Pancreas (tissue), 10 donors: ENCODE measurements at places on chromosomes 3 and 15. TPM values are rescaled to one million over a fixed set of nuclear protein-coding genes. Genes with fewer than 3 reads are reported as not detected.

FETUB gene
- total RNA-seq, result not detected

- no peak for DNase-seq
These were observed 665 bp upstream of the RASGRP1 start for GRCh38 chr15:38565287-38565670.

DNA sequence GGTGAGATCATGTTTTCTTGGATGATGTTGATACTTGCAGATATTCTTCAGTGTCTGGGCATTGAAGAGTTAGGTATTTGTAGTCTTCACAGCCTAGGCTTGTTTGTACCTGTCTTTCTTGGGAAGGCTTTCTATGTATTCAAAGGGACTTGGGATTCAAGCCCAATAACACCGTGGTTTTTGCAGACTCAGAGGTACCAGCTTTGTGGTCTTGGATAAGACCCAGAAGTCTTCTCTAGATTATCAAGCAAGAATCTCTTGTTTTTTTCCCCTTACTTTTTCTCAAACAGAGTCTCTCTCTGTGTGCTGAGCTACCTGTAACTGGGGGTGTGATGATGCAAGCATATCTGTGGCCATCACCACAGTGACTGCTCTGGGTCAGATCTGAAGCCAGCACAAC lies 42.7 kb upstream of the CCK start:
- DNase-seq, result no peak

SLCO2A1 gene
- 16.8 TPM for total RNA-seq

IMPG2 gene
- 0.04 TPM for total RNA-seq

DNA sequence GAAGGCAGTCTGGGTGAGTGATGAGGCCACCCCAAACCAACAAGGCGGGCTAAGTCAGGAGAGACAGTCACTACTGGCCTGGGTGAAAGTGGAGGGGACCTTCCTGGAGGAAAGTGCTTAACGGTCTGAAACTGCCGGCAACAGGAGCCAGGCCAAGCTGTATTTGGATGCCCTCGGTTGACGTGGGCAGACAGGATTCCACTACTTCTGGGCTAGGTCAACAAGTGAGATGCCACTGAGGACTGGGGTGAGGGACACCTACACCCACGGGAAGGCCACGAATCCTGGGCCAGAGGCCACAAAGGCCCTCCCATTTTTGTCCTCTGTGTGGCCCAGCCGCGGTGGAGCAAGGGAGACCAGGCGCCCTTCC lies 12.3 kb downstream of the SPTBN5 start:
- no peak for DNase-seq
